ENCODE measurements at places on chromosomes 6 and 20.

DNA sequence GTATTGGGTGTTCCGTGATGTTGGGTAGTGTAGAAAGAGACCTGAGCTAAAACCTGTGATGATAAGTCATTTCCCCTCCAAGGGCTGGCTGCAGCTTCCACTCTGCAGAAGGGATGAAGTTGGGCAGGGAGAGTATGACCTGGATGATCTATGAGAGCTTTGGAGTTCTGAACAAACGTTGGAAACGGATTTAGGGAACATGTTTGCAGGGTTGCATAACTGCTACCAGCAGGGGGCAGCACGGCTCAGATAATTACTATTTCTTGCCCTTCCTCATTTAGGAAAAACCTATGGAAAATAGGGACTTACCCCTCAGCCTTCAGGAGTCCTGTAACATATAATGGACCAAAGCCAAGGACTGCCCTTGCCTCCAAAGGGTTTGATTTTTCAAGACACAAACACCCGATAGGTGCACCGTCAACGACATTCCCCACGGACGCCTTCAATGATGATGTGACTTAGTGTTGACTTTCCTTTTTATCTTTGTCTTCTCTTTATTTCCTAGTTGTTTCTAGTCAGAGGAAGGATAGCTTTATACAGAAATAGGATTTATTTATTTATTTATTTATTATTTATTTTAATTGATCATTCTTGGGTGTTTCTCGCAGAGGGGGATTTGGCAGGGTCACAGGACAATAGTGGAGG lies 164.9 kb upstream of the SASH1 start:
- DNase-seq: peak; percentile 58

DNA sequence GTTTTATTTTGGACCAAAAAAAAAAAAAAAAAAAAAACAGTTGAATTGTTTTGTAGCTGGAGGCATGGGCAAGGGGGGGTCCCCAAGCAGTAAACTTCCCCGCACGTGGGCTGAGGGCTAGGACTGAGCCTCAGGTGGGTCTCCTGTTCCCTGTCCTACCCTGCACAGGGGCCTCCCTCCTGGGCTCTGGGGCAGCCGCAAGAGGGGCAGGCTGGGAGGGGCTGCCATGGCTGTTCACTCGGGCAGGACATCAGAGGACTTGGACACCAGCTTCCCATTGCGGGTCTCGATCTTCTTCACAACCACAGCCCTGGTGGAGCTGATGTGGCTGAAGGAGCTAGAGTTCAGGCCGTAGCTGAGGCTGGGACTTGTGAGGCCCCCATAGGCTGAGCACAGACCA lies 21.1 kb downstream of the SGK1 start:
- DNase-seq: no peak

DNA sequence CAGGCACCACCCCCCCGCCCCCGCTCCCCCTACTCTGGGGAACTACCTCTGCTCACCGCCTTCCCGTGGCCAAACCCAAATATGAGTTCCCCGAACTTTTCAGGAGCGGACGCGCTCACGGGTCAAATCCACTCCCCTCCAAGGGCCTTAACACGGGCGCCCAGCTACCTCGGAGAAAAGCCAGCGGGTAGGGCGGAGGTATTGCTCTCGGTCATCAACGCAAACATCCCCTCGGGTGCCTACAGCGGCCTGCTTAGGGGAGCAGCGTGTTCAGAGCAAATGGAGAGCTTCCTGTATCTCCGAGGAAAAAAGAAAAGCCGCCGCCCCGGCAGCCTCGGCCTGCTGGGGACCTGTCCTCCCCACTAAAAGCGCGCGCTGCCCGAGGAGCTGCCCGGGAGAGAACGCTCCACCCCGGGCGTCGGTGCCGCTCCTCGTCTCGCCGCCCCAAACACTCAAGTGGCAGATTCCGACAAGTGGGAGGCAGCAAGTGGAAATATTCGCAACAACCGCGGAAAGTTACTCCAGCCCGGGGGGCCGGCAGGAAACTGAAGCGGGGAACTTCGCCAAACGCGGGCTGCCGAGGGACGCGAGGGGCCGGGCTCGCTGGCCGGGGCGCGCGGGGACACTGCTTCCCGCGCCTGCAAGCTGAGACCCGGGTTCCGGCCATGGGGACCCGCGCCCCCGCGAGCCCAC lies 699 bp downstream of the PTPRT start:
- no peak for DNase-seq

GRCh38 chr6:145529582-145529981 lies 205.7 kb downstream of the EPM2A start:
- no peak for DNase-seq

Data from AG10803 (cell line).